ENCODE measurements at places on chromosomes 16 and 17. TPM values are rescaled to one million over a fixed set of nuclear protein-coding genes. Genes with fewer than 3 reads are reported as not detected.

The DNASE1 gene
- total RNA-seq: 35.7 TPM

The ACE gene
- total RNA-seq: 3.6 TPM

DNA sequence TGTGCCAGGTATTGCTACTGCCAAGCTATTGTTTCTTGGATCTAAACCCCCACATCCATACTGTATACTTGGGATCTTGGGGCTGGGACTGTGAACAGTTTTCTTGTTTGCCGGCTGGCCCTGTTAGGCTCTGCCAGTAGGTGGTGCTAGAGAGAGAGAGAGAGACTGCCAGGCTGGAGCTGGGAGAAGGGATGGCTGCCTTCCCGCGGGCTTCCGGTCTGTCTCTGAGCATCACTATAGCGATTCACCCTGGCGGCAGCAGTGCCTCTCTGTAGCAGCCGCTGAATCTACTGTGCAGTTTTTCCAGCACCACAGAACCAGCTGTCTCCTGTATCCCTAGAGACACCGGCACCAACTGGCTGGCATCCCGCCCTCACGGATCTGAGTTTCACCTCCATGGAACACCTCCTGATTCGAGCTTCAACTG lies 201.2 kb downstream of the UTP18 start:
- no peak overlapping the region for H3K4me3 ChIP-seq
- no peaks in the 10 kb centered on the region for H3K4me1 ChIP-seq
- H3K36me3 ChIP-seq: no peaks in the 10 kb centered on the region
- H3K27me3 ChIP-seq: peaks cover 20% of the 10 kb centered on the region

- DNase-seq: no peak
- H3K27ac ChIP-seq: peak overlapping the region; percentile 39
- H3K36me3 ChIP-seq: no peaks in the 10 kb centered on the region
- no peaks in the 10 kb centered on the region for H3K4me1 ChIP-seq
Measured at GRCh38 chr17:52027620-52028295, 130.8 kb downstream of the CA10 start.

DNA sequence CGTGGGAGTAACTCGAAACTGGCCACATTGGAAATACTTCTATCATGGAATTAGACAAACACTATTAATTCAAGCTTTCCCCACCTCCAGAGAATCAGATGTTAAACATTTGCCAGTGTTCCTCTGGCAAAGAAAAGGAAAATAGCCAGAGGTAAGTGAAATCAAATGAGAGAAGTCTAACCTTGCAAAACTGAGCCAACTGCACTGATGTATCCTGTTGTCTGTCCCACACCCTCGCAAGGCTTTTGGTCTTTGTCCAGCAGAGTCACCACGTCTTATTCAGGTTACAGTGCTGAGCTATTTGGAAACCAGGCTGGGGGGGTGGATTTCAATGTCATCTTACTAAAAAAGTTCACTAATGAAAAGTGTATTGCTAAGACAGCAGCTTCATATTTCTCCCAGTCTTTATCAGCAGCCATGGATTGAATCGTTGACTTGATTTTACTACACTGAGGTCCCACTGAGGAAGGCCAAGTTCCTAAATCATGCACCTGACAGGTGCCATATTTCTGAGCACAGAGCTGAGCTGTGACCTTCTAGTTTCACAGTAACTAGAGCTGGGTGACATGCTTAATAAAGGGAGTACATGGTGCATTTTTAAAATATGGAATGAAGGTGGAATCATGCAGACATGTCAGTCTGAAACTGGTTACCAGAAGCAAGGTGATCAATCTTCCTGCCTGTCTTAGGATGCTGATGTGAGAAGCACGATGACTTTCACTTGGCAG lies 85.2 kb upstream of the HSBP1 start:
- no peak overlapping the region for H3K4me3 ChIP-seq
- H3K36me3 ChIP-seq: no peaks in the 10 kb centered on the region
- H3K27me3 ChIP-seq: peaks cover 13% of the 10 kb centered on the region
- peaks cover 5% of the 10 kb centered on the region for H3K4me1 ChIP-seq
- H3K27ac ChIP-seq: no peak overlapping the region

DNA sequence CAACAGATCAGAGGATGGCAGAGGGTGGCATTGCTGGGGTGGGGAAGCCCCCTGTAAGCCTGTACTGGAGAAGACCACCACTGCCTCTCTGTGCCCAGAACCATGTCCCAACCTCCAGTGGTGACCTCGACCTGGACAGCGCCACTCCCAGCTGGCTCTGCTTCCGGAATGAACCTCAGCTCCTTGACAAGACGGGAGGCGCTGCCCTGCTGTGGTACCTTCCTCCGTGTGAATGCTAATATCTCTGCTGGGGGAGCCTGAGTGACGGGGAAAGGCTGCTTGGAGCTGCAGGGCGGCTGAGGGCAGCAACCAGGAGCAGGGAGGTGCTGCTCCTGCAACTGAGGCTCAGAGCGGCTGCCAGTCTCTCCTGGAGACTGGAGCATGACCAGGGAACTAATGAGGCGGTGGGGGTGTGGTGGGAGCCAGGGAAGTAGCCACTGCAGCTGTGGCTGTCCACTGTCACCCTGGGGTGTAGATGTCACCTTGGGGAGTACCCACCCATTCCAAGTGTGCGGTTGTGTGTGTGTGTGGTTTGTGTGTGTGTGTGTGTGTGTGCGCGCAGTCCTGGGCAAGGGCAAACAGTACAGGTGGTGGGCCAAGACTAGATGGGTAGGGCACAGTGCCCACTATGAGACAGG lies 6.2 kb downstream of the PRCD start:
- H3K4me1 ChIP-seq: peaks cover 49% of the 10 kb centered on the region
- peaks cover 17% of the 10 kb centered on the region for H3K27me3 ChIP-seq
- no peak overlapping the region for H3K4me3 ChIP-seq
- no peak for DNase-seq

- H3K36me3 ChIP-seq: peaks cover 9% of the 10 kb centered on the region
- DNase-seq: no peak
- H3K4me1 ChIP-seq: no peaks in the 10 kb centered on the region
- H3K27me3 ChIP-seq: no peaks in the 10 kb centered on the region
- no peak overlapping the region for H3K27ac ChIP-seq
Measured at GRCh38 chr16:71474864-71475263, 12.8 kb upstream of the ZNF23 start.

DNA sequence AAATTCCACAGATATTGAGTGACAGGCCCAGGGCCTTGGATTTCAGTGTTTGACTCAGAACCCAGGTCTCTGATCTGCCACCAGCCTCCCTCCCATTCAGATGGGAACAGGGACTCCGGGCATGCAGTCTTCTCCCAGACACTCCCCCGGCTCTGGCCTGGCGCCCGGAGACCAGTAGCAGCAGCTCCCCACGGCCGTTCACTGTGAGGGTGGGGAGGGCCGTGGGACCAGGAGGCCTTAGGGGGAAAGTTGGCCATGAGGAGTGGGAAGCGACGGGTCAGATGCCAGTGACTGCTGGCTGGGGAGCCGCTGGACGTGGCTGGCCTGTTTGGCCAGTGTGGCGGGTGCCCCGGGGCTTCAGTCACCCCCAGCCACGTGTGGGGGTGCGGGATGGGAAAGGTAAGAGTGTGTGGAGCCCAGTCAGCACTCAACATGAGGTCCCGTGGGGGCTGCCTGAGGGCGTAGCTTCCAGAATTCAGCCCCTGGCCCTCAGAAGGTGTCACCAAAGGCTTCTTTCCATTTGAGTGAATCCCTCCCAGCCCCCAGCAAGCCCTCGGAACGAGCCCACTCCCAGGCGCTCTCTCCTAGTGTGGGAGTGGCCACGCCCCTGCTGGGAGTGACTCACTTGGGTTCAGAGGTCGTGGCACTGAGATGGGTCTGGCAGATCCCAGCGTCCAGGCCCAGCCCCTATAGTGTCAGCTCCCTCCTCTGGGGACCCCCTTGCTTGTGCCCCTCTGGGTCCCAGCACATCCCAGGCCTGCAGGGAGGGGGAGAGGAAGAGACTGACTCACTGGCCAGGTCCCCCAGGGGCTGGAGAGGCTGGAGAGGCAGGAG lies 309.4 kb downstream of the SEC14L1 start:
- DNase-seq: no peak
- H3K36me3 ChIP-seq: no peaks in the 10 kb centered on the region
- peaks cover 46% of the 10 kb centered on the region for H3K4me1 ChIP-seq
- H3K27ac ChIP-seq: peak overlapping the region; percentile 98
- peak overlapping the region; percentile 99 for H3K4me3 ChIP-seq
- H3K27me3 ChIP-seq: no peaks in the 10 kb centered on the region

All from type B pancreatic cell (in vitro differentiated cells).